Naive thymus-derived CD4-positive, alpha-beta T cell (primary cell): ENCODE measurements at places on chromosomes 1 and 21. TPM values are rescaled to one million over a fixed set of nuclear protein-coding genes. Genes with fewer than 3 reads are reported as not detected.

- peak; percentile 25 for DNase-seq
Observed at GRCh38 chr1:50419192-50419906, 3.9 kb downstream of the DMRTA2 start.

- no peak for DNase-seq
Observed at GRCh38 chr1:230772457-230773395, 25.5 kb downstream of the CAPN9 start.

Gene TMEM234
- total RNA-seq, result 17.4 and 18.4 TPM in 2 replicates

Gene DISC1
- total RNA-seq, result 30.9 TPM

GRCh38 chr1:53089478-53090226 lies 27.6 kb downstream of the PODN start:
- no peak for DNase-seq

DNA sequence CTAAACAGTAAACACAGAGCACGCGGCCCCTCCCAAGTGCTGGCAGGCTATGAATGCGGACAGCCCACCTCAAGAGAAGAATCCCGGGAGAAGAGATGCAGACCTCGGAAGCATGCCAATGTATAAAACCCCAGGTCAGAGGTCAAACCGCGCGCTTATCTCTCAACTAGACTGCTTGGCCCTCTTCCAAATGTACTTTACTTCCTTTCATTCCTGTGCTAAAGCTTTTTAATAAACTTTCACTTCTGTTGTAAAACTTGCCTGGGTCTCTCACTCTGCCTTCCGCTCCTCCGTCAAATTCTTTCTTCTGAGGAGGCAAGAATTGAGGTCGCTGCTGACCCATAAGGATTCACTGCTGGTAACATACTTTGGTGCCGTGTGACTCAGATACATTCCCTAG lies 216.0 kb downstream of the S1PR1 start:
- no peak for DNase-seq

Gene MEAF6
- 89.5 TPM for total RNA-seq

GRCh38 chr1:37448691-37449417 lies 25.5 kb upstream of the ZC3H12A start:
- no peak for DNase-seq

DNA sequence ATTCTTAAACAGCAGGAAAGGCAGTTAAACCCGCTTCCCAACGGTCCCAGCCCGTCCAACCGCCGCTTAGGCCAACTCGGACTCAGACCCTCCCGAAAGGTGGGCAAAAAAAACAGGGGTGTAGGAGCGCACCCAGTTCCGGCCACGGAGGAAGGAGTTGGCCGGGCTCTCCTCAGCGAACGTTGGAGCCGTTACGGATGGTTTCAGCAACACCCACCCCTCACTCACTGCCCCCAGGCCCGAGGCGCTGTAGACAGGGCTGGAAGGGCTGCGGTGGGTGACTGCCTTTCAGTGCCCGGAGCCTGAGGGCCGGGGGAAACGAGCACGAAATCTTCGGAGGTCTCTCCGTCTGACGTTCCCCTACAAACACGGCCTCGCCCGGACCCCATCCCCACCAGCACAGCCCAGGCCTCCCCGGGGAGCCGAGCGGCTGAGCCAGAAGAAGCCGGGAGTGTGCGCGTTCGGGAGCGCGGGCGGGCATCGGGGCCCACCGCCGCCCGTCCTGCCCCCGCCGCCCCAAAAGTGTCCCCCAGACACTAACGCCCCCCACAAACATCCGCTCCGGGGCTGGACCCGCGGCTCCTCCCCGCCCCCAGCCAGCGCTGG lies 1.3 kb downstream of the KDM5B start:
- peak; percentile 4 for DNase-seq

Gene SFN
- total RNA-seq, result 0.76 and 1.1 TPM in 2 replicates

- no peak for DNase-seq
Observed at GRCh38 chr1:238950784-238951183, 435.6 kb upstream of the CHRM3 start.

DNA sequence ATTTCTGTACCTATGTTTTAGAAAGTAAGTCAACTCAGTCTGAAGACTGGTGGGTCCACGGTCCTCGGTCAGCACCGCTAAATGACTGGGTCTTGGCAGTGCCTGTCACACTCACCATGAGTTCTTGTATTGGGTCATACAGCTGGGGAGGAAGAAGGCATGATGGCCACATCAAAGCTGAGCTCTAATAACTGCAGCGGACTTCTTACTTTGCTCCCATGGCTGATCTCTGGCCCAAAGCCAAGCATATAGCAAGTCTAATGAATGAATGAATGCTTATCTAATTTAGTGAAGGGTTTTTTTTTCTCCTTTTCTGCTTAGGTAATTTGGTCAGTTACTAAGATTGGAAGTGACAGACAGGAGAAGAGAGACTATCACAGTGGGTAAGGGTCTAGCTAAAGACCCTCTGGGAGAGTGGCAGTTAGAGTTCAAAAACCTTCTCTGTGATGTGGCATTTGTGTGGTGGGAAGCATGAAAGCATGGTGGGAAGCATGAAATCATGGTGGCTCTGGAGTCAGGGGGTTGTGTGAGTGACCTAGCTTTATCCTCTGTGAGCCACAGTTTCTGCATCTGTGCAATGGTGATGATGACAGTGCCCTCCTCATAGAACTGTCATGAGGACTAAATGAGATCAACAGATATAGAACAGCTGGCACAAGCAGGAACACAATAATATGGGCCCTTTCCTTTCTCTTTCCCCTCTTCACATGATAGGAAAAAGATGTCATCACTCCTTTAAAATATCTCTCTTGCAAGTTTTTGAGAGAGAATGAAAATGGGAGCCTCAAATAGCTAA lies 78.9 kb upstream of the JAK1 start:
- no peak for DNase-seq

- no peak for DNase-seq
Observed at GRCh38 chr1:10179406-10180091, 30.8 kb upstream of the KIF1B start.

- DNase-seq, result no peak
Observed at GRCh38 chr1:23978805-23979204, 1.3 kb downstream of the SRSF10 start.

DNA sequence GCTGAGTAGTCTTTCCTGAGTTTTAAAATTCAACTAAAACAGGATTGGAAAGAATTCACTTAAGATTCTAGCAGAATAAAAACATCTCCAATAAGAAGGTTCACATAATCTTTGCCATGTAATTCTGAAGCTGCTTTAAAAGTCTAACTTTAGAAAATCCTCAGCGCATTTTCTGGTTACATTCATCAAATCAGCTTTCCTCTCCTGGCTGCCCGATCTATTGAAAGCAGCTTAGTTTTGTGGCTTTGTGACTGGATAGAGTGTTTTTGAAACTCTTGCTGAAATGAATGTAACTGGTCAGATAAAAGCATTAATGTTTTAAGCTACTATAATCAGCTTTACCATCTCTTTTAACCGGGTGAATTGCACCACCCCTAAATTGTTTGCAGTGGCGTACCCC lies 66.8 kb downstream of the DOP1B start:
- no peak for DNase-seq

DNA sequence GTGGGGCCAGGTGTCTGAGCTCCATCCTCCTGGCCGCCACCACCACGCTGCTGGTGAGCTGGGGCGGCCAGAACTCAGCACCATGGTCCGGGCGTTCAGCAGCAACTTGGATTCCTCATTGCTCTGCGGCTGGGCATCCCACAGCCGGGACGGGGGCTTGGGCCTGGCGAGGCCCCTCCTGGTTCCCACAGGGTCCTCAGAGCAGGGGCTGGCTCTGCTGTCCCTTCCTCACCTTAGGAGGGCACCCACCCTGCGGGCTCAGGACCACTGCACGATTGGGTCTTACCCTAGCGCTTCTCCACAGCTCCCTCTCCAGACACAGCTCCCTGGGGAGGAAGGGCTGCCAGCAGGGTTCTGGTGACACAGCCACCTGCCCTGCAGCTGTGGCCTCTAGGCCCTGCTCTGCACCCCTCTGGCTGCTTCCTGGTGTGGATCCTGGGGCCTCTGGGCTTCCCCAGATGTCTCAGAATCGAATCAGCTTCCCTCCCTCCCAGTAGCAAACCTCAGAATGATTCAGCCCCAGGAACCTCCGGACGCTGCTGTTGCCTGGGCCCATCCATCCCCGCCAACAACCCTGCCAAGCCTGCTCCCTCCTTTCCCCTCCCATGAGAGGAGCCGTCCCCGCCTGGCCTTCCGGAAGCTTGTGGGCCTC lies 25.0 kb downstream of the CRYAA start:
- no peak for DNase-seq

DNA sequence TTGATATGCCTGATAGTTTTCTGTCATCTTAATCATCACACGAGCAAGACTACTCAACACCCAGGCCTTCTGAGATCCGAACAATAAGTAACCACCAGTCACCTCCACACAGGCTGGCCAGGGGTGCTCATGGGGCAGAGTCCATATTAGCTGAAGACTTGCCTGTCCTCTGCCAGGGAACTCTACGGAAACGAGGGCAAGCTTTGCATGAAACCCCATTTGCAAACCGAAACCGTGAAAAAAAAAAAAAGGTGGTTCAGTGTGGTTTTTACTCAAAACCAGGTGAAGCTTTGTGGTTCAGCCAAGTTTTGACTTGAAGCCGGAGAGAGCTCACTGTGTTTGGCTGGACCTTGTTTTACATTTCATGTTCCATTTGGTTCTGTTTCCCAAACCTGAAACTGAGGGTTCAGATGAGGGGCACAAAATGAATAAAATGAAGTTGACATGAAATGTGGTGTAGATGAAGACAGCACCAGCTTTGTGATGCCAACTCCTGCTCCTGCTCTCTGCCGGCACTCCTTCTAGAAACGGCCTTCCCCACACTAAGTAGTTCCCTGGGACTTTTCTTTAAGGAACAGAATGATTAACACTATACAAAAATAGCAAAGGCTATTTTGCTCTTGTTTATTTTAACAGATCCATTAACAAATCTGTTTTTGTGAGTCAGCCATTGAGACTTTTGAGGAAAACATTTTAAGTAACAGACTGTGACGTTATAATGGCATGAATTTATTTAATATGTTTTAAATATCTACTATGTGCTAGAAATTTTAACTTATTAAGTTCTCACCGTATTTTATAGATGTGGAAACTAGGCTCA lies 74.7 kb downstream of the RUNX1 start:
- DNase-seq, result no peak

- DNase-seq, result no peak
Observed at GRCh38 chr1:82731216-82731615, 930.5 kb downstream of the ADGRL2 start.

DNA sequence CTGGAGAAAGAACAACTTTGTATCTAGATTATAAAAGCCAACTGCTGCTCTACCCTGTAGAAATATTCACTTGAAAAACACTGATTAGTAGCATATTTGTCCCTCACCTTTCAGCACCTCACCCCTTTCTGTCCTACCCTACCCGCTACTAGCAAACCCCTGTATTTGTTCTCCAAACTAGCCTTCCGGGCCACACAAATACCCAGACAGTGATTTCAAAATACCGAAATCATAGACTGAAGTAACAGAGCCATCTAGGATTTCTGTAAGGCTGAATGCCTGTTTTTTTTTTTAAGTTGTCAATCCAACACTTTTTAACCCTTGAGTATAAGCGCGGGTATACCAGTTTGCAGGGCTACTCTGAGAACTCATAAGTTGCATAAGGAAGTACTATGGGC lies 398 bp upstream of the DPT start:
- no peak for DNase-seq

DNA sequence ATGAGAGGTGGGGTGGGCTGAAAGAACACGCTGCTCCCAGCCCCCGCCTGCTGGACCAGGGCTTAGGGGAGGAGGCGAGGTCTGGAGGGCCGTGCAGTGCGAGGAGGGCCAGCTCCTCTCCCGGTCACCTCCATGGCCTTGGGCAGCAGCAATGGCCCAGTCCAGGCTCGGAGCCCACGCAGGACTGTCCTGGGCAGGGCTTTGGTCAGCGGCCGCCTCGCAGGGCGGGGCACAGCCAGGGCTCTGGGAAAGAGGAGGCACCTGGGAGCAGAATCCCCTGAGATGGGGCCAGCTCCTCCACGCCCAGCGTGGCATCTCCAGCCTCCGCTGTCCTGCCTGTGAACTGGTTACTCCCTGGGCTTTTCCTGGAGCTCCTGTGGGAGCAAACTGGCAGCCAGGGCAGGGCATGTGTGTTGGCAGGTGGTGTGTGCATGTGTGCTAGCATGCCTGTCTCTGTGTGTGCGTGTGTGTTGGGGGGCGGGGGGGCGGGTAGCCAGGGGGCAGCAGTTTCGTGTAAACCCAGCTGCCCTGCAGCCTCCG lies 27.4 kb downstream of the ARHGEF16 start:
- DNase-seq, result no peak

DNA sequence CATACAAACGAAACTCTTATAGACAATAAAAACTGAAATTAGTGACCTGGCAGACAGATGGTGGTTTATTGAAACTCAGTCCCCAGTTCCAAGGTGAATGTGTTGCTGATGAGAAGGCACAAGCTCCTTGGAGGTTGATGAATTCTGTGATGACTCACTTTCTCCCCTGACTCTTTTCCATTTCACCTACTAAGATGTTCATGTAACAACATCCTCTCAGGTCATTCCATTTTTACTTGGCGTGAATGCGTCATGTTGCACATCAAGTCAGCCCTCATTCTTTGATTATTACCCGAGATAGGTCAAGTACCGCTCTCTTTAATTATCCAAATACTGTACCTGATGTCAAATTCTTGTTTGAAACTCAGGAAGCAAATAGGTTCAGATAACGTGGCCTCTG lies 10.1 kb upstream of the IL10RB start:
- DNase-seq, result no peak

GRCh38 chr1:2845869-2846268 lies 44.4 kb upstream of the TTC34 start:
- no peak for DNase-seq

Gene DEPDC1
- 12.6 and 14.8 TPM in 2 replicates for total RNA-seq

Gene ASAP3
- 1.7 TPM for total RNA-seq

Gene FAM167B
- total RNA-seq, result 2.0 TPM

DNA sequence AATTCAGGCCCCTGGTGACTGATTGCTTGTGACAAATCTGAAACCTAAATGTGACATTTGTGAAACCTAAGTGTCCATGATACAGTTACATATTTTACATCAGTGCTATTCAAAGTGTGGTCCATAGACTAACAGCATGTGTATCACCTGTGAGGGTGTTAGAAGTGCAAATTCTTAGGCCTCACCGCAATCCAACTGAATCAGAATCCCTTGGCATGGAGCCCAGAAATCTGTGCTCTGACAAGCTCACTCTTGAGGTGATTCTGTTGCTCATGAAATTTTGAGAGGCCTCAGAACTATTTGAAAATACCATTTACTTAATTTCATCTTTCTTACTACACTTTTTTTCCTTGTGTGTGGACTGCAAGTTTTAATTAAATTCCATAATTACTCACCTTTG lies 587.9 kb downstream of the ADGRL2 start:
- no peak for DNase-seq

DNA sequence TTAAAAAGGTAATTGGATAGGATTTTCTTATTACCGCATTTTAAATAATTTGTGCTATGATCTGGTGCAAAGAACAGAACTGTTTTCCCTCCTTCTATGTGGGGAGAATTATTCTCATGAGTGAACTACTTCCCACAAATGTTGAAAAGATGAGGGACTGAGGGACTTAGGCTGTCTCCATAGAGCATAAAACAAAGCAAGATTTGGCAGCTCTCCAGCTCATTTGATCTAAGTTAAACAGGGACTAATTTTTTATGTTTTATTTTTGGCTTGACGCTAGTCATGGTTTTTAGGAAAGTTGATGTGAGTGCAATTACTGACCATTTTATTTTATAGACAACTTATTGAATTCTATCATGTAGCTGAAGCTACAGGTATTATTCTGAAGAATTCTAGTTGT lies 362.3 kb downstream of the HLX start:
- DNase-seq, result no peak

Gene CELA2B
- not detected for total RNA-seq
